ENCODE measurements at places on chromosomes 2 and 18.

DNA sequence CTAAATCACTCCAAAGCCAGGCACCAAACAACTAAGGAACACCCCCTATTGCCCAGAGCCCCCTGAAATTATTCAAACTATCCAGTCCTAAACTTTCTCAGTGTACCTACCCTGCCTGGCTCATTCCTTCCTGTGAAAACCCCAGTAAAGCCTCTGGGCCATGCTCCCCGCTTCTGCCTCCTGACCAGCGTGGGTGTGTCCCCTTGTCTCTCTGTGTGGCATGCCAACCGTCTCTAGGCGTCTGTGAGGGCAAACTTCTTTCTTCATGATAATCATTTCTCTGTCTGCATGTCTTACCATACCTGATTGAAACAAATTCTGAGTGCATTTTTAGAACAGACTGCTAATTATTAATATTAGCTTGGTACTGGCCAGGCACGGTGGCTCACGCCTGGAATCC, 109.0 kb upstream of the MSH2 start:
- DNase-seq: no peak

GRCh38 chr18:41617647-41618046, 337.4 kb upstream of the PIK3C3 start:
- DNase-seq: no peak

DNA sequence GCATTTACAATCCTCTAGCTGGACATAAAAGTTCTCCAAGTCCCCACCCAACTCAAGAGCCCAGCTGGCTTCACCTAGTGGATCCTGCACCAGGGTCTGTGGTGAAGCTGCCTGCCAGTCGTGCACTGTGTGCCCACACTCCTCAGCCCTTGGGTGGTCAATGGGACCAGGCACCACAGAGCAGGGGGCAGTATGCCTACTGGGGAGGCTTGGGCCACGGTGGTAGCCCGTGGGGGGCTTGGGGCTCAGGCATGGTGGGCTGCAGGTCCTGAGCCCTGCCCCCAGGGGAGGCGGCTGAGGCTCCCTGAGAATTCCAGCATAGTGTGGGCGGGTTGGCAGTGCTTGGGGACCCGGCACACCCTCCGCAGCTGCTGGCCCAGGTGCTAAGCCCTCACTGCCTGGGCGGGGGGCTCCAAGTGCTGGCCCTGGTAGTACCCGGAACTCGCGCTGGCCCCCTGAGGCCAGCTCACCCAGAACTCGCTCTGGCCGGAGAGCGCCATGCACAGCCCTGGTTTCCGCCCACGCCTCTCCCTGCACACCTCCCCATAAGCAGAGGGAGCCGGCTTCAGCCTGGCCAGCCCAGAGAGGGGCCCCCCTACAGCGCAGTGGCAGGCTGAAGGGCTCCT, 1473.4 kb downstream of the SUCLG1 start:
- DNase-seq: no peak

DNA sequence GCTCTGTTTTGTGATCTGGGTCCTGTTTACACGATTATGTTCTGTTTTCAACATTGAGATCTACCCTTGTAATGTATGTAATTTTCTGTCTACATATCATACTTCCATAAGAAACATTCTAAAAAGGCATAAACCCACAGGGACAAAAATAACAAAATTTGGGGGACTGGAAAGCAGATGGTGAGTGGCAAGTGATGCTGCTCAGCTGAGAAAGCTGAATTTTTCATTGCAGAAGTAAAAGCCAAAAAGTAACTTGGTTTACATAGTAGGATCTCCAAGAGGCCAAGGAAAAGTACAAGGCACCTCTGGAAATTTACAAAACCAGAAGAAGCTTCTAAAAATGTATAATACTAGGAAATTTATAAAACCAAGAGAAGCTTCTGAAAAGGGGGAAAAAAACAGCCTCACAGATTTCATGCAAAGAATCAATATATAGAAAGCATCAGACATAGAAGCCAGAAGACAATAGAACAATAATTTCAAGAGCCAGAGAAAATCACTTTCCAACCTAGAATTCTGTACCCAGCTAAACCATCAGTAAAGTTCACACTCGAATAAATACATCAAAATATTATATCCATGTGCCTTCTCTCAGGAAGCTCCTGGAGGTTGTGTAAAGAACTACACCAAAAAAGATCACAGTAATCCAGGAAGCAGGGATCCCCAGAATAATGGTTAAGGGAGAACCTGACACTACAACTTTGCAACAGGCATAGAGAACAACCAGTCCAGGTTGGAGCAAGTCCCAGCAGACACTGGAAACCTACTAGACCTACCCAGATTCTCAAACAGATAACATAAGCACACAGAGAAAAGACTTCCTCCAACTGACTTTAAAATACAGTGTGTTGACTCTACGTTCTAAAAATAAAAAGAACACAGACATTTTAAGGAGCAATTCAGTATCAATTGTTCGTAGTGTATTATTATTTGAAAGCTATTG, 401.7 kb upstream of the HS6ST1 start:
- DNase-seq: no peak

GRCh38 chr2:145551686-145552085, 1031.8 kb upstream of the ZEB2 start:
- DNase-seq: no peak

DNA sequence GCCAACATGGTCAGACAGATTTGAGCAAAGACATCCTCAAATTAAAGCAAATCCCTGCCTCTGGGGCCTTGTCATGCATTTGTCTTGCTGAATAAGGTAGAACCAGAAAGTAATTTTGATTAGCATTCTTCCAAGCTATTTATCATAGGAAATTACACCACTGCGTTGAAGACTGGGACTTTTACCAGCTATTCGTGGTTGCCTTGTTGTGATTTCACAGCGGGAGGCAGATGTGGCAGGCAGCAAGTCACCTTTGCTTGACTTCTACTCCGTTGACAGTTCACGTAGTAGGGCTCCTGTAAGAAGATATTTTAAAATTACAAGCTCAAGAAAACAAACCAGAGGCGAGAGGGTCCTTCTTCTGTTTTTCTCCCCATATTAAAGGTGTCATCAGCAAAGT, 80.6 kb downstream of the EN1 start:
- no peak for DNase-seq

GRCh38 chr2:95030496-95030895, 5.0 kb downstream of the MAL start:
- DNase-seq: no peak

Measured in brain microvascular endothelial cell (primary cell).